ENCODE measurements at places on chromosomes 2 and 18.
A peak's percentile ranks its signal among the peaks of the same experiment; 100 is the strongest.

GRCh38 chr2:215949991-215950404 is 63.4 kb downstream of the MREG start:
- DNase-seq, result no peak

DNA sequence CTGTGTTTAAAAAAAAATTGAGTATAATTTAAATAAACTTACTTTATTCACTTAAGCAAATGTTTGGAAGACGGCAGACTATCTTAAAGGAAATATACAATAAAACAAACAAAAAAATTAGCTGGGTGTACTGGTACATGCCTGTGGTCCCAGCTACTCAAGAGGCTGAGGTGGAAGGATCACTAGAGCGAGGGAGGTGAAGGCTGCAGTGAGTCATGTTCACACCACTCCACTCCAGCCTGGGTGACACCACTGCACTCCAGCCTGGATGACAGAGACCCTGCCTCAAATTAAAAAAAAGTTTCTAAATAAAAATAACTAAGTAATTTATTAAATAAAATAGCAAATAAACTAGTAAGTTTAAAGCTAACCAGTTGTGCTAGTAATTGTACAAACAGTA is 7.5 kb downstream of the PUM2 start:
- DNase-seq, result no peak

DNA sequence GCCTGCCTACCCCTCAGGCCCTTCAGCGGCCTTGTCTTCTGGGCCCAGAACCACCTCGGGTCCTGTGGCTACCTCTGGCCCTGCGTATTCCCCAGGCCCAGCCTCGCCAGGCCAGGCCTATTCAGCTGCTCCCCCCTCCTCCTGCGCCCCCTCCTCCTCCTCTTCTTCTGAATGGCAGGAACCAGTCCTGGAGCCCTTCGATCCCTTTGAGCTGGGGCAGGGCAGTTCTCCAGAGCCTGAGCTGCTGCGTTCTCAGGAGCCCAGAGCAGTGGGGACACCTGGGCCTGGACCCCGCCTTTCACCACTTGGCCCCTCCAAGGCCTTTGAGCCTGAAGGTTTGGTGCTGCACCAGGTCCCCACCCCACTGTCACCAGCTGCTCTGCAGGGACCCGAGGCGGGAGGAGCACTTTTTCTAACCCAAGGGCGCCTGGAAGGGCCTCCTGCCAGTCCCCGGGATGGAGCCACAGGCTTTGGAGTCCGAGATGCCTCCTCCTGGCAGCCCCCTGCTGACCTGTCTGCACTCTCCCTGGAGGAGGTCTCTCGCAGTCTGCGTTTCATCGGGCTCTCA is 14.7 kb downstream of the GAREM2 start:
- no peak for DNase-seq

DNA sequence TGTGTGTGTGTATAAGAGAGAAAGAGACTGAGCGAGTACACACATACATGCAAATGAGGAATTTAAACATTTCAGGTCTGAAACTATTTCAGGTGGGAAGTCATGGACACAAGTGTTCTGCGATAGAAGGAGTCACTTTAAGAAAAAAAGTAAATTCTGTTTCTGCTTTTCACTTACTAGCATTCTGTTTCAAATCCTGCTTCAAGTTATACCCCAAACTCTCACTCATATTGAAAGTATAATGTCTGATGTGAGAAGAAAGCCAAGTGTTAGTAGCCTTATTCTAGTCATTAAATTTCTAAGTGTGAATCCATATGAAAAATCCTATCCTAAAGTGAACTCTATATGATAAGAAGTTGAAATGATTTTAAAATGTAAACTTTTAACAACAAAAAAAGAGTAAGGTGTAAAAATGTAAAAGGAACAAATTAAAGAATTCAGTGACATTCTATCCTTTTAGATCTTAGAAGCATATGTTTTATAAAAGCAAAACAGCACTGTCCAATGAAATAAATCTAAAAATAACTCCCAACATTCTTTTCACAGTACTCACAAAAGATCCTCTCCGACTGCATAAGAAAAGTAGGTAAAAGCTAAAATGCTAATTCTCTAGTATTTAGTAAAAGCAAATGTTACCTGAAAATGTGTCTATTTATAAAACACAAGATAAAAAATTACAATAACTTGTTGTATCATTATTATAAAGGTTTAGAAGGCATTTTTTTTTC is 570.6 kb downstream of the ZEB2 start:
- DNase-seq, result no peak

DNA sequence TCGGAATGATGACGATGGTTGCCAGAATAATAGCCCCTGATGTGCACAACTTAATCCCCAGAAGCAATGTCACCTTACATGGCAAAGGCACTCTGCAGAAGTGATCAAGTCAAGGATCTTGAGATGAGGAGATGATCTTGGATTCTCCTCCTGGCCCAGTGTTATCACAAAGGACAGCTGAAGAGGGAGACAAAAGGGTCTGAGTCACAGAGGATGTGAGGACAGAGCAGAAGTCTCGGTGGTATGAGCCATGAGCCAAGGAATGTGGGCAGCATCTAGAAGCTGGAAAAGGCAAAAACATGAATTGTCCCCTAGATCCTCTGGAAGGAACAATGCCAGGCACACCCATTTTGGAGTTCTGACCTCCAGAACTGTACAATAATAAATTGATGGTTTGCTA is 358.5 kb downstream of the MYCN start:
- no peak for DNase-seq

DNA sequence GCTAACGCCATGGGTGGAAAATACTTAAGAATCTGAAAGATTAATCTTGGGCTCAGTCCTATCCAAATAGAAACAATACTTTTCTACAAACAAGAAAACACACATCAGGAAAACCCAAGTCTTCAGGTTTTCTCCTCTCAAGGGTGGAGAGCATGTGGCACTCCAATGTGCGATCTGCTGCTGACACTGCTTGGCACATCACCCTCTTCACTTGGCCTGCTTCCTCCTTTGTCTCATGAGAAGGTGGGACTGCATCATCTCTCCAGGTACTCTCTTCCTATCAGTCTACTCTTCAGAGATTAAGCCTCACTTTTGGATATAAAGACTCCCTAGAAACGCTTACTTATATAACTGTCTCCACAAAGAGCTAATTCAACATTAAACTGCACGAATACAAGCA is 26.4 kb downstream of the HDLBP start:
- DNase-seq, result no peak

- DNase-seq, result no peak
These were observed 23.7 kb downstream of the CRACDL start for GRCh38 chr2:98912221-98912851.

DNA sequence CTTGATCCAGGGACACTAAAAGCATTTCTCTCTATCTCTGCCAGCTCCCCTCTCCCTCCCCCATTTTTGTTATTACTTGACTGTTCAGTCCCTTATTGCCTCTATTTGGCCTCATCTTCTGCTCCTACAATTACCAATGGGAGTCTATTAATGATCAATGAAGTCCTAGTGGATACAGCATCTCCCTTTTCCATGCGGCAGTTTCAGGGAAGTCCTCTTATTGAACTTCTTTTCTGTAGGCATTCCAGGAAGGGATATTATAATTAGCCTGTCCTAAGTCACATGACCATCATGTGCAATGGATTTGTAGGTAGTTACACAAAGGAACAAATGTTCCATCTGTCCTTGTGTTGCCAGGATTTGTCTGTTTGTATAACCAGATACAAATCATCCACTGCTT is 495.1 kb upstream of the CNTNAP5 start:
- DNase-seq, result no peak

GRCh38 chr2:51789918-51790317 is 758.0 kb upstream of the NRXN1 start:
- no peak for DNase-seq

DNA sequence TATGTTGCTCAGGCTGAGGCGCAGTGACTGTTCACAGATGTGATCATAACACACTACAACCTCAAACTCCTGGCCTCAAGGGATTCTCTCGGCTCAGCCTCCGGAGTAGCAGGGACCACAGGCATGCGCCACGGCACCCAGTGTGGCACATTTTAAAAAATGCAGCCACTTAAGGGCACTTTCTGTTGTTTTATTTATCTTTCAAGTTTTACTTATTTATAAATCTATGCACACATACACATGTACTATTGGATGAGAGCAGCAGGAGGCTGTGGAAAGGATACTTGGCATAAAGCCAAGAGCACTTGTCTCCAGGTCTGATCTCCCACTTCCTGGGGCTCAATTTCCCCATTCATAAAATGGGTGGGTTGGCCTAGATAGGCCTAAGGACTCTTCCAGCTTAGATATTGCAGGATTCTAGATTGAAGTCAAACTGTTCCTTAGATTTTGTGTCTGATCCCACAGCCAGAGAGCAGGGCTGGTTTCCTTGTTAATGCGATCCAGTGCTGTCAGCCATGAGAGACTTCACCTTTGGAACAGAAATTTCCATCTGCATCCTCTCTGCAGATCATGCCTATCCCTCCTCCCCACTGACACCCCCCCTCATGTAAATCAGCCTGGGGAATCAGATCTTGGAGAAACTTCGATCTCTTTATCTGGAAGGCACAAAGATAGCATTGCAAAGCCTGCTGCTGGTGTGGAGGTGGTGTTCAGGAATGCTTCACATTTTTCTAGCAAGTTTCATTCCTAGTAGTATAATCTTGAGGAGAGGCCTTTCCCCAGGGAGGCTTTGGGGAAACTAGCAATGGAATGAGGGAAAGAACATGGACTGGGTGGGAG is 24.7 kb downstream of the PCBP1 start:
- no peak for DNase-seq

DNA sequence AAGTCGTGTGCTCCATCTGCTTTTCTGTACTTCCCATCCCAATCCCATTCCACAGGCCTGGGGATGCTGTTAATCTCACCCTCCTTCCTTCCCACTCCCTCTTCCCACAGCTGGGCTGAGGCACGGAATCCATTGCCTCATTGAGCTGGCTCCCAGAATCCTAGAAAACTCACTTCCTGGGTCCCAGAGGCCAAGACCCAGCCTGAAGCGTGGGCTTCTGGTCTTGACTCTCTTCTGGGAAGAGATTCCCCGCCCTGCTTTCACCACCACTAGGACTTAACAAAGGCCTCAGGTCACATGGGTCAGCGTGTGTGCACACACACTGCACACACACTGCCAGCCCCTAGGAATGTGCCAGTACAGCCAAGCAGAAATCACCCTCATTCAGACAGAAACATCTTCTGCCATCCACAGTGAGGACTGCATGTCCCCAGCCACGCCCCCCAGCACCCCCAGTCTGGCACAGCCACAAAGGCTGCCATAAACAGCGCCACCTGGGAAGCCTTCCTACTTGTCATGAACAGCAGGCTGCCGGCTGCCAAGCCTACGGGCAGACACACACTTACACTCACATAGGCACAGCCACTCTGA is 165.8 kb downstream of the TNS1 start:
- no peak for DNase-seq

- peak; percentile 87 for DNase-seq
These were observed 15.6 kb upstream of the RIOK3 start for GRCh38 chr18:23437357-23438045.

DNA sequence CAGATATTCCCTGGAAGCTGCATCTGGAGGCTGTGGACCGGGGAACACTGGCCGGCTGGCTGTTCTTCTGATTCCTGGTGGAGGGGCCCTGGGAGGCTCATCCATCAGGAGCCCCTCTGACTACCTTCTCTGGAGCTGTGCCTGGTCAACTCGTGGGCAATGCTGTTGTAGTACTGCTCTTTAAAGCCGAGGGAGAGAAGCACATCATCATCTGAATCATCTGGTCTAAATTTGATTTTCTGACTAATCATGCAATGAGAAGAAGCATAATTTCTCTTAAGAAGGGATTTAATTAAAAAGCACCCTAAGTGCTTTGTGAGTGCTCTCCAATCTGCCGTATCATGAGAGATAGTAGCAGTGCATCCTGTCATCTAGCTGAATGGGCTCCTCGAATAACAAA is 229.5 kb downstream of the FHOD3 start:
- no peak for DNase-seq

DNA sequence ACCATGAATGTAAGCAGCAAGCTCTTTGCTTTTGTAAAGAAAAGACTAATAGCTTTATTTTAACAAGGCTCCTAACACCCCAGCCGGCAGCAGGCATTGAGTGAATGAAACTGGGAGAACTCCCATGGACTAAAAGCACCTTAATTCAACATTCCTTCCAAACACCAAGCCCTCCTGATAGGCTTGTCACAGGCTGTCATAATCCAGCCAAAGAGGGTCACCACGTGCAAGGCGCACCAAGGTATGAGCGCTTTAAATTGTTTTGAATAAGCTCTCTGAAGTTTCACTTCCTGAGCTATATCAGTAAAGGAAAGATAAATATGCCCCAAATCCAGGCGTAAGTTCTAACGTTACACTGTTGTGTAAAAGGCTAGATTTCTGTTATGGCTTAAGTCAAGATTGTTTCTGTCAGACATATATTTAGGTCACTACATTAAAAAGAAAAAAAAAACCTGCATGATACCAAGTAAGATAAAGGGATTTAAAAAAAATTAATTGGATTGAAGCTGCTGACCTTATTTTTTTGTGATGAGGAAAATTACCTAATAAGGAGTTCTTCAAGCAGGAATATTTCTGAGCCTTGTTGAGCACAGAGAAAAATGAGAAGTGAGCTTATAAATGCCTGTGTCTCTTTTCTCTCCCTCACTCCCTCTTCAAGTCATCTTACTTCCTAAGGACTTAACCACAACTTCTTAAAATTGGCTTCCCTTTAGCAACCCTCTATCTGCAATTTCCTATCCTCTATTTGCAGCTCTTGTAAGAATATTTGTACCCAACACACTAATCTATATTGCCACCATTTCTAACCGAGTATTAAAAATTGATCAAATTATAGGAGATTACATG is 136.1 kb upstream of the NRP2 start:
- no peak for DNase-seq

- no peak for DNase-seq
These were observed 39.7 kb upstream of the CHAC2 start for GRCh38 chr2:53727921-53728320.

GRCh38 chr2:70732766-70733645 is 35.0 kb downstream of the ADD2 start:
- no peak for DNase-seq

- no peak for DNase-seq
These were observed 238.8 kb upstream of the HDAC4 start for GRCh38 chr2:239639421-239640185.

- DNase-seq, result no peak
These were observed 1389.3 kb upstream of the ZEB2 start for GRCh38 chr2:145909175-145909755.

GRCh38 chr2:218839430-218839829 is 7.8 kb upstream of the PRKAG3 start:
- DNase-seq, result no peak

- no peak for DNase-seq
These were observed 61.3 kb downstream of the IL1R2 start for GRCh38 chr2:102053096-102053495.

Measured in activated naive CD8-positive, alpha-beta T cell treated with anti-CD3 and anti-CD28 coated beads, Interleukin-2, amount 50 U/mL, for 24 hours (primary cell).